ENCODE measurements at places on chromosomes 2 and 18. TPM values are rescaled to one million over a fixed set of nuclear protein-coding genes. Genes with fewer than 3 reads are reported as not detected.

GRCh38 chr2:221747289-221747972 lies 175.3 kb upstream of the EPHA4 start:
- DNase-seq: no peak

Gene NYAP2
- total RNA-seq: 7.8 TPM

Gene SERPINB11
- total RNA-seq: not detected

- DNase-seq: no peak
Measured at GRCh38 chr2:205678541-205679142, 3.7 kb upstream of the NRP2 start.

Gene GPD2
- total RNA-seq: 166 TPM

GRCh38 chr2:121202541-121203310 lies 82.3 kb downstream of the TFCP2L1 start:
- no peak for DNase-seq

DNA sequence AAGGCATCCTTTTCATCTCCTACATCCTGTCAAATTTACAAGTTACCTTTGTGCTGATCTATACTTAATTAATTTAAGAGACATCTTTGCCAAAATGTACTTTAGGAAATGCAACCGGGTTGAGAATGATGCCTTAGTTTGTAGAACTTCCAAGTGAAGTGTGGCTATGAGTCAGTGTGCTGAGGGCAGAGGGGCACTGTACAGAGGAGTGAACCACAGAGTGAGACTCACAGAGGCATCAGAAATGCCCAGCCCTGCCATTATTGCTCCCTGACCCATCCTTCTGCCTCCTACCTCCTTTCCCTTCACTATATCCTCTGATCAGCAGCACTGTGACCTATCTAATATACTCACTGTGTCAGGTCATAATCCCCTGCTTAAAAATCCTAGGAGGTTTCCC lies 320.1 kb downstream of the LRRTM1 start:
- DNase-seq: no peak

DNA sequence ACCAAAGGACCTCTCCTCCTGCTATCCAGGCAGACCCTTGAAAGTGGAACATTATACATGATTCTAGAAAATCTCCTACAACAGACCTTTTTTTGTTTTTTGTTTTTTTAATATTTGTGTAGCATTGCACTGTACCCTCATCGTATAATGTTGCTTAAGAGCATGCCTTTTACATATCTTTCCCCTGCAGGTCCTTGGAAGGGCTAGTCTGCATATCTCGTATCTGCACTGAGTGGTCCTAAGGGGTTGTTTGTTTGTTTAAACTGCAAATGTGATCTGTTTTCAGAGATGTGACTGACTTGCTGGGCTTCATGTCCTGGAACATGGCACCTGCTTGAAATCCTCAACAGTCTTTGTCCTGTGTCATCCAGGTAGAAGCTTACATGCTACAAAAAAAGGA lies 204.1 kb downstream of the FAM210A start:
- no peak for DNase-seq

- DNase-seq: no peak
Measured at GRCh38 chr2:238595750-238596570, 169.2 kb downstream of the ASB1 start.

- no peak for DNase-seq
Measured at GRCh38 chr2:236826606-236827156, 257.1 kb downstream of the ACKR3 start.

DNA sequence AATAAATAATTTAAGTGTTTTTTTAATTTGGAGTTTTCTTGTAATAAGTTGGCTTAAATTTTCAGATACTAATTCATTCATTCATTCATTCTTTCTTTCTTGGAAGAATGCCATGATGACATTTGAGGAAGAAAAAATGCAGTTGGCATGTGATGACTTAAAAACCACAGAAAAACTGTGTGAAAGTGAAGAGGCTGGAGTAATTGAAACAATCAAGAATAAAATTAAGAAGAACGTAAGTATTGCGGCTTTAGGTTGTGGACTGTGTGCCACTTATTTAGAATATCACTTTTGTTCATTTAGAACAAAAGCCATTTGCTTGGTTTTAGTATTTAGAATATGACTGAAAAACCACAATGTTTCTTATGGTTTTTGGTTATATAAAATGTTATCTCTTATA lies 51.4 kb downstream of the TTC39C start:
- no peak for DNase-seq

DNA sequence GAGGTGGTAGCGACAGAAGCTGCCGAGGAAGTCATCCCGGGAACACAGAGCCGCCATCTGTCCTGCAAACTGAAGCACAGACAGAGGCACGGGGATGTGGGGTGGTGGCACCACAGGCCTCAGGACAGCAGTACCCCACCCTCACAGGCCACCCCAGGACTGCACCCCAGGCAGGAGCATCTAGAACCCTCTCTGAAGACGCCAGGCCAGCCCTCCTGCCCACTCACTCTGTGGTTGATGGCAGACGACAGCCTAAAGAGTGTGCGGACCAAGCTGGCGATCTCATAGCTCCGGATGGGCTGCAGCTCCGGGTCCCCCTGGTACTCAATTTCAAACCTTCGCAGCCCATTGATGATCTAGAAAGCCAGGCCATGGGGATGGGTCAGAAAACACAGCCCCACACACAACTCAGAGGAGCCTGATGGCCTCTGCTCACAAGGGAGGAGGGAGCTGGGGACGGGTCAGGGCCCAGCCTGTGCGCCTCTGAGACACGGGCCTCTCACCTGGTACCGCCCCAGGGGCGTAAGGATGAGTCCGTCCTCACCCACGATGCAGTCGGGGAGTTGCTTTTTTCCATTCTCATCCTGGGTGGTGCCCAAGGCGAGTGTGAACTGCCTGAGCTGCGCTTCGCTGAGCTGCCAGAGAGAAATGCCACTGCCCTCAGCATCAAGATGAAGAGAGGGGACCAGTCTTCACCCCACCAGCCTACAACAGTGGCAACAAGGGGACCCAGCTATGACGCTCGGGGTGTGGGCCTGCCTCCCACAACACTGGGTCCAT lies 8.1 kb upstream of the CCDC74B start:
- DNase-seq: no peak
